DMS53 (cell line): ENCODE measurements at places on chromosomes 16 and 17.

- DNase-seq = peak; percentile 73
These were observed 216.9 kb upstream of the CHMP6 start for GRCh38 chr17:80774643-80775281.

DNA sequence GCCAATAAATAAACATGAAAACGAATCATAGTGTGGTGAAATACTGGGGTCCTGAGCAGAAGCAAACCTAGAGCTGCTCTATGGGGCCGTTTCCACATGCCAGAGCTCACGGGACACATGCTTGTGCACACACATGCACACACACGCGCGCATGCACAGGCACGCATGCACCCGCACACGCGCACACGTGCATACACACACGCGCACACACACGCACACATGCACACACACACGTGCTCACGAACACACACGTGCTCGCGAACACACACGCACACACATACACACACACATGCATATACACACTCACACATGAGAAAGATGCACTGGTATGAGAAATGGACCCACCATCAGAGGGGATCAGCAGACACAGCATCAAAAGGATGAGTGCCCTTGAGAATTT lies 52.2 kb upstream of the DNAJA2 start:
- no peak for DNase-seq

- peak; percentile 88 for DNase-seq
These were observed 38.4 kb upstream of the ARL4D start for GRCh38 chr17:43360376-43360738.

GRCh38 chr16:89893642-89894548 lies 20.5 kb downstream of the TCF25 start:
- no peak for DNase-seq

- DNase-seq = peak; percentile 88
These were observed 763 bp upstream of the SOX9 start for GRCh38 chr17:72119873-72120641.

GRCh38 chr17:44118427-44119050 lies 4.9 kb downstream of the HDAC5 start:
- DNase-seq = no peak

- peak; percentile 59 for DNase-seq
These were observed 46.3 kb downstream of the METRNL start for GRCh38 chr17:83125515-83126274.

DNA sequence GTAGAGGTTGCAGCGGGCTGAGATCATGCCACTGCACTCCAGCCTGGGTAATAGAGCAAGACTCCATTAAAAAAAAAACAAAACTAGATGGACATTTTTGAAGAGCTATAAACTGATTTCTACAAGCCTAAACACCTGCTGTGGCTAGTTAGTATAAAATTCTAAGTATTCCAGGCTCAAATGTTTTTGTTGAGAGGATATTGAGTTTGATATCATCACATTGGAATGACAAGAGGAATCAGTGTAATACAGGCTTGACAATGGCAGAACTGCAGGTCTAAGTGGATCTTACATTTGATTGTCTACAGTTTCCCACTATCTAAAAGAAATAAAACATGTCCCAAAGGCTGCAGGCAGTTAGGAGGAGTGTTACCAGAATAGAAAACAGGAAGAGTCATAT lies 23.9 kb upstream of the DLX3 start:
- DNase-seq = no peak

DNA sequence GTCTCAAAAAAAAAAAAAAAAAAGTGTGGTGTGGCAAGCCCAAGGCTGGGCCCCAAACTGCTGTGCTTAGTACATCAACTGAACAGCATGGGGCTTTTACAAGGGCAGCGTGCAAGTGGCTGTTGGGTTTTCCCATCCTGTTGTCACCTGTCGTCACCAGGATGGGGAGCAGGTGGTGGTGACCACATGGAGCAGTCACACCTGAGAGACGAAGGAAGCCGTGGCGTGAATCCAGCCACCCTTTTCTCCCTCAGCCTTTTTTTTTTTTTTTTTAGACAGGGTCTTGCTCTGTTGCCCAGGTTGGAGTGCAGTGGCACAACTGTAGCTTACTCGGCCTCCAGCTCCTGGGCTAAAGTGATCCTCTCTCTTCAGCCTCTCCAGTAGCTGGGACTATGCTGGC lies 4.1 kb upstream of the MRPL58 start:
- peak; percentile 83 for DNase-seq

DNA sequence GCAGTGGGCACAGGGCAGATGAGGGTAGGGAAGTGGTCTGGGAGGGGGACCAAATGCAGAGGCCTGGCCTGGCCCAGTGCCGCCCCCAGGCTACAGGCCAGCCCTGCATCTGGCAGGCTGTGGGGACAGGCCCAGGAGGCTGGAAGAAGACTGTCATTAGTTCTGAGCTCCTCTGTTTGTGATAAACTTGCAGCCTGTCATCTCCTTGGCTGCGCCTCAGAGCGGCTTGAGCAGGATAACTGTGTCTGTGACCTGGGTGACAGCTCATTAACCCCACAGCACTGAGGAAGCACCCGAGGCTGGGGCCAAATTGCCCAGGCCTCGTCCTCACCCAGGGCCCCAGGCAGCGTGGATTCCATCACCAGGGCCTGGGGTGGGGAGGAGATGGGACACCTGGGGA lies 23.9 kb downstream of the ABCC3 start:
- no peak for DNase-seq

GRCh38 chr16:2095315-2095853 lies 40.3 kb downstream of the PKD1 start:
- no peak for DNase-seq

GRCh38 chr17:74249590-74250270 lies 24.3 kb upstream of the DNAI2 start:
- no peak for DNase-seq

DNA sequence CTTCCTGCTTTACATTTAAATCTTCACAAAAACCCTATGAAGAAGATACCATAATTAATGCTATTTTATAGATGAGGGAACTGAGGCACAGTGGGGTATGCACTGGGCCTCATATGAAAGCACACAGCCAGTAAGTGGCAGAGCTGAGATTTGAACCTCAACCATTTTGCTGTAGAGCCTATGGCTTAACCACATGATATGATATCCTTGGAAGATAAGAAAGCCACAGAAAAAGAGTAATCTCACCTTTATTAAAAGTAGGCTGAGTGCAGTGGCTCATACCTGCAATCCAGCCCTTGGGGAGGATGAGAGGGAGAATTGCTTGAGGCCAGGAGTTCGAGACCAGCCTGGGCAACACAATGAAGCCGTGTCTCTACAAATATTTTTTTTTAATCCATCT lies 15.0 kb upstream of the TOB1 start:
- DNase-seq = no peak

DNA sequence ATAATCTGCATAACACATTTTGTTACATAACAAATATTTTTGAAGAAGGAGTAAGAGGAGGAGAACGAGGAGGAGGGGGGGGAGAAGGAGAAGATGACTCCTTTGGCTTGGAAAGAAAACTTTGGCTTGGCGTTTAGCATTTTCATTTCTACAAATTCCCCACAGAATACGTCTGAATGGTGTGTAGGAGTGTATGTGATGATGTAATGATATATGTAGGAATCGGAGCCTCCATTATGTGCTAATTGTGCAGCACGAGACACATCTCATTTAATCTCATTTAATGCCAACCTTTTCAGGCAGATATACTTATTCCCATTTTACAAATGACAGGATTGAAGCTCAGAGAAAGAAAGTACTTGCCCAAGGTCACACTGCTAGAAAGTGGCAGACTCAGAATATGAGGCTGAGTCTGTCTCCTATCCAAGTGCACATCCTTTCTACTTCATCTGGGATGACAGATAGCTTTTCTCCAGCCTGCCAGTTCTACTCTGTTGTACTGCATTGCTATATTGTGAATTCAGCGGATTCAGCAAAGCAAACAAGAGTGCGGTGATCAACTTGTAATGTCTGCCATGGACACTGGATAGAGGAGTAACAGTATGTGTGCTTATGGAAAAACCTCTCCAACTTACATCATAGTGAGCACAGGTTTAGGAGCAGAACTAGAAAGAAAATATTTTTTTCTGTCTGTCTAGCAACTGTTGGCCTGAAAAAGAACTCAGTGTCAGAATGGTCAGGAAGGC lies 10.4 kb upstream of the SLC47A2 start:
- peak; percentile 60 for DNase-seq

- DNase-seq = peak; percentile 77
These were observed 69.2 kb downstream of the MAP2K4 start for GRCh38 chr17:12089809-12090384.

- no peak for DNase-seq
These were observed 2.1 kb upstream of the GPS2 start for GRCh38 chr17:7317161-7317803.

- DNase-seq = peak; percentile 96
These were observed 2.6 kb downstream of the CAMKK1 start for GRCh38 chr17:3890082-3890877.

DNA sequence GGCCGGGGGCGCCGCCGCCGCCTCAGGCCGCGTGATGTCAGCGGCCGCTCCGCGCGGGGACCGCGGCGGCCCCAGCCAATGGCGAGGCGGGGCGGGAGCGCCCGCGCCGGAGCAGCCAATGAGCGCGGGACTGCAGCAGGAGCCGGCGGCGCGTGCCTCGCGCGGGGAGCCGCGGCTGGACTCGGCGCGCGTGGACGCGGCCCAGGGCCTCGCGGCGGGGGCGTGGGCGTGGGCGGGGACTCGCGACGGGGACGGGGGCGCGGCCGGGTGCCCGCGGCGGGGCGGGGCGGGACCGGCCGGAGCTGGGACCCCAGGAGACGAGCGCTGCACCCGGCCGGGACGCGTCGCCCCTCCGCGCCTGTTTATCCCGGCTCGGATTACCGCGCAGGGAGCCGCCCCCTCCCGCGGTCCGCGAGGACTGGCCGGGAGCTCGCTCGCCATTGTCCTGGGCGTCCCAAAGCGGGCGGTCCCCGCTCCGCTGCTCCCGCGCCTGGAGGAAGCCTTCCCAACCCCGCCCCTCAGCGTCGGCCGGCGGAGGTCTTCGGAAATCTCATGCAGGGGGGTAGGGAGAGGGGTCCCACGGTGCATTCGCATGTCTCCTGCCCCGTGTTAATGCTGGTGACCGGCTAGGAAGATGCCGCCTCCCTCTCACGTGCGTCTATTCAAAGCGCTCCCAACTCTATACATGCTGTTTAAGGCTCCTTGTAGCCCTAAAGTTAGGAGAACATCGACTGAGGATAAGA lies at the start of gene RNF157:
RNF157 (minus strand) TSS at position 33 of the 743 bp plus-strand sequence. CDS start 253 bp downstream, outside the sequence.
- DNase-seq = peak; percentile 87

GRCh38 chr17:1123921-1124715 lies 55.7 kb downstream of the ABR start:
- peak; percentile 72 for DNase-seq
